ENCODE measurements at places on chromosomes 13 and 19.
A peak's percentile ranks its signal among the peaks of the same experiment; 100 is the strongest.

GRCh38 chr19:927780-928401, 2.1 kb downstream of the ARID3A start:
- DNase-seq, result no peak

DNA sequence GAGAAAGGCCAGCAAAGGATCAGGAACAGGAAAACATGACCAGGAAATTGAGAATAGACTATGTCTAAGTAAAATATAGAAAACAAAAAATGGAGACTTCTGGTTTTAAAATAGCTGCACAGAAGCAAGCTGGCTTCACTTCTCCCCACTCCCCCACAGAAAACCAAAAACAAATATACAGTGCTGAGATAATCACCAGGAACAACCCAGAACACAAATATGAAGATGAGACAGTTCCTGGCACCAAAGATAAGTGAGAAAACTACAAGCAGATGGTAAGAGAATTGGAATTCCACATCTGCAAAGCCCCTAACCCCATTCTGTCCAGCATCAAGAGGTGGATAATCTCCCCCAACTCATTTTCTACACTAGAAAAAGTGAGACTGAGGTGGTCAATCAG, 397.7 kb downstream of the SUCLA2 start:
- DNase-seq, result no peak

- DNase-seq, result no peak
These were observed 385.8 kb downstream of the KCNRG start for GRCh38 chr13:50401049-50401505.

DNA sequence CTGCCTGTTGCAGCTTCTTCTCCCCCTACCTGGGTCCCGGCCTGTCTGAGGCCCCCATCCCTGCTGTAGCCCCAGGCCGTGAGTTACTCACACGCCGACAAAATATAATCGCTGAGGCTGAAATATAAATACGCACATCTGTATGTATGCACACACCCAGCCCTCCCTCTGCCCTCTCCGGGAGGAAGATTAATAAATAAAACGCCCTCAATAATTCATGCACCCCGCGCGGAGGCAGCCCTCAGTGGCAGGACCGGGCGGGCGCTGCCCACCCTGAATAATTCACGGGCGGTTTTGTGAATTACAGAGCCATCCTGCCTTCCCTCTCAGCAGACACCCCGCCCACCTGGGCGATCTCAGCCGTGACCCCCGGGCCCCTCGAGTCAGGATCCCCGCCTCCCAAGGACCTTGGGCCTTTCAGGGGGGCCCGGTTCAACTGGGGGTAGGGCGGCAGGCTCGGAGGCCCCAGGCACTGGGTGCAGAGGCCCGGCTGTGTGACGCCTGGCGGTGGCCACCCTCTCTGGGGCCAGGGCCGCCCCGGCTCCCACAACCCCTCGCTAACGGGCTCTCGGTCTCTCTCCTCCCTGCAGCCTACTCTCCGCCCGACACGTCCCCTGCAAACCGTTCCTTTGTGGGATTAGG, 24.2 kb downstream of the SMIM24 start:
- no peak for DNase-seq

DNA sequence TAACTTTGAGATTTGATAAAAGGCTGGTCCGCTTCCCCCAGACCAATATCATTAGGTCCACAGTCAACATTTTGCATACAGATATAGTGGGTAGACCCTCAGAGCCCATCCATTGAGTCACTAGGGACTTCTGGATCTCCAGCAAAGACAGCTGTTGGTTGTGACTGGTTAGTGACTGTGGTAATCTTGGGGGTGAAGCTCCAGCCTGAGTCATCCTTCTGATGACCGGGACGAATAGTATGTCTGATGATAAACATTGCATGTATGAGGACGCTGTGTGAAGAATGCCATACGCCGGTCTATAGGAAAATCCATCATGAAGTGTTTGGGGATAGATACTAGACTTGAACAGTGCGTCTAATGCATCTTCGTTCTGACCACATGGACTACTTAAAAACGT, 307.0 kb downstream of the UQCRFS1 start:
- DNase-seq, result no peak

- no peak for DNase-seq
These were observed 129.3 kb upstream of the SPACA7 start for GRCh38 chr13:112246731-112247470.

DNA sequence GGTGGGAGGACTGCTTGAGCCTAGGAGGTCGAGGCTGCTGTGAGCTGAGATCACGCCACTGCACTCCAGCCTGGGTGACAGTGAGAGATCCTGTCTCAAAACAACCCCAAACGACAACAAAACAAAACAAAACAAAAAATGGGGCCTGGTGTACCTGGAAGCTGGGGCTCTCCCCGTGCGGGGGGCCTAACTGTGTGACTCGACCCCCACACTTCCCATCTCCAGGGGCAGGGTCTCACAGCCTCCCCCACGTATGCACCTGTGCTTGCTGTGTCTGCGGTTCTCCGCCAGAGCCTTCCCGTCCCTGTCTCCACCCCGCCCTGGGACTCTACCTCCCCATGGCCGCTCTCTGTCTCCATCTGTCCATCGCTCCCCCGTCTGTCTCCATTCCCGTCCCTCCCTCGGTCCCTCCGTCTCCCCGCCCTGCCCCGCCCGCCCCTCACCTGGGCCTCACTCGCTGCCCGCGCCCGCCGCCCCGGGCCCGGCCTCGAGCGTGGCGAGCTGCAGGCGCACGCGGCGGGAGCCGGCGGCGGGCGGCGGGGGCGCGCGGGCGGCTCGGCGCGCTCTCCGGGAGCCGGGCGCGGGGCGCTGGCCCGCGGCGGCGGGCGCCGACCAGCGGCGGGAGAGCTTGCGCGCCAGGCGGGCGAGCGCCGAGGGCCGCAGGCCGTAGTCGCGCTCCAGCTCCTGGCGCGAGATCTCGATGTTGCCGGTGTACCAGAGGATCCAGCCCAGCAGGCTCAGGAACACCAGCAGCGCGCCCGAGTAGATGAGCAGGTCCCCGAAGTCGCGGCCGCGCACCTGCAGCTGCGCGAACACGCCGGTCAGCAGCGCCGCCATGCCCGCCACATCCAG, 587 bp downstream of the TMEM238 start:
- no peak for DNase-seq

DNA sequence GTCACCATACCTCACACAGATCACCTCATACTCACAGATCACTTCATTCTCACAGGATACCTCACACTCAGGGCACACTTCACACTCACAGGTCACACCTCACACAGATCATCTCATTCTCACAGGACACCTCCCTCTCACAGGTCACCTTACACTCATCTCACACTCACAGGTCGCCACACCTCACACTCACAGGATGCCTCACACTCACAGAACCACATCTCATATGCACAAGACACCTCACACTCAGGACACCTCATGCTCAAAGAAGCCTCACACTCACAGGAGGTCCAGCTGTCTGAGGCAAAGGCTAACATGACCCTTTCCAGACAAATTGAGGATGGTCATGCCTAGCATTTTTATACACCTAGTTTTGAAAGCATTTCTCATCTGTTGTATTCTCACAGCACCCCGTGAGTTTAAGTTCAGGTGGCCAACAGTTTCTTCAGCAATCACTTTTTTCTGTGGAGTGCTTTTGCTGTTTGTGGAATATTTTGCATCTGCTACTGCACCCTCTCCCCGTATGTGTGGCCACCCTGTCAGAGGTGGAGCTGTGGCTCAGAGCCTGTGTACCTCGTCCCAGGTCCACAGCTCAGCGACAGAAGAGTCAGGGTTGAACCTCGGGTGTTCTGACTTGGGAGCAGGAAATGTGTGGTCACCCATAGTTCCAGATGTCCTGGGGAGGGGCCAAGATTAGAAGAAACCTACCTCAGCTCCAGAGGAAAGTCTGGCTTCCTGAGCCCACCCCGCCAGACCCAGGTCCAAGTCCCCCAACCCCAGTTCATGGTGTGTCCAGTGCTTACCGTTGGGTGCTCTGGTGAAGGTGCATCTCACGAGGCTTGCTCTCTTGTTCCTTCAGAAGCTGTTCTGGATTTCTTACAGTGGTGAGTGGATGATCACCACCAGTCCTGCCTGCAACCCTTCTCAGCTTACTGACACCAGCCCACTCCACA, 7.6 kb downstream of the F7 start:
- no peak for DNase-seq

GRCh38 chr13:112622375-112622774, 34.4 kb upstream of the TUBGCP3 start:
- DNase-seq, result no peak

DNA sequence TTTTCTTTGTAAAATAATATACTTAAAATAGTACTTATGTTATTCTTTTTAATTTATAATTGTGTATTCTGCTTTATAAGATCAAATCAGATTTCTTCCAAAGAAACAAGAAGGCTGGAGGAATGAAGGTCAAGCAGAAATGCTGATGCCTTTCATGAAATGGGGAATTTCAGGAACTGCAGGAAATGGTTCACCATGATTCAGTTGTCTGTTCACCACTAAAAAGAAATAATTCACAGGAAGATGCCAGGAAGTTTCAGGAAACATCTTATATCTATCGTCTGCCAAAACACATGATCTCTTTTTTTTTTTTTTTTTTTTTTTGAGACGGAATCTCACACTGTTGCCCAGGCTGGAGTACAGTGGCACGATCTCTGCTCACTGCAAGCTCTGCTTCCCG, 15.7 kb upstream of the SCEL start:
- DNase-seq, result no peak

- DNase-seq, result no peak
These were observed 109.4 kb downstream of the SACS start for GRCh38 chr13:23323946-23324709.

DNA sequence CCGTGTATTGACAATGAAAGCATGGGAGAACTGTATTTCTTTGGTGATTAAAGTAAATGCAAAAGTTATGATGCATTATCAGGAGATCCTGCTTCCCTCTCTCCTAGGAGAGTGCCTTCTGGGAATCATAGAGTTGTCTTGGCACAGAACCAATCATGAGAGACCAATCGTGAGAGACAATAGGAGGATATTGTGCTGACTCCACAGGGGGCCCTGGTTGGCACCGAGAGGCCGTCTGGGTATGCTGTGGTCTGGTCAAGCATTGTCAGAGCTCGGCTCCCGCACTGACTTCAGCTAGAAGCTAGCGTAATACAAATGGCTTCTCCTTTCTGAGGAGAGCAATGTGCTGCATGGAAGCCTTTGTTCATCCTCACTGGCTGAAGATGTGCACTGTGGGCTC, 131.5 kb upstream of the GJB6 start:
- DNase-seq, result no peak

DNA sequence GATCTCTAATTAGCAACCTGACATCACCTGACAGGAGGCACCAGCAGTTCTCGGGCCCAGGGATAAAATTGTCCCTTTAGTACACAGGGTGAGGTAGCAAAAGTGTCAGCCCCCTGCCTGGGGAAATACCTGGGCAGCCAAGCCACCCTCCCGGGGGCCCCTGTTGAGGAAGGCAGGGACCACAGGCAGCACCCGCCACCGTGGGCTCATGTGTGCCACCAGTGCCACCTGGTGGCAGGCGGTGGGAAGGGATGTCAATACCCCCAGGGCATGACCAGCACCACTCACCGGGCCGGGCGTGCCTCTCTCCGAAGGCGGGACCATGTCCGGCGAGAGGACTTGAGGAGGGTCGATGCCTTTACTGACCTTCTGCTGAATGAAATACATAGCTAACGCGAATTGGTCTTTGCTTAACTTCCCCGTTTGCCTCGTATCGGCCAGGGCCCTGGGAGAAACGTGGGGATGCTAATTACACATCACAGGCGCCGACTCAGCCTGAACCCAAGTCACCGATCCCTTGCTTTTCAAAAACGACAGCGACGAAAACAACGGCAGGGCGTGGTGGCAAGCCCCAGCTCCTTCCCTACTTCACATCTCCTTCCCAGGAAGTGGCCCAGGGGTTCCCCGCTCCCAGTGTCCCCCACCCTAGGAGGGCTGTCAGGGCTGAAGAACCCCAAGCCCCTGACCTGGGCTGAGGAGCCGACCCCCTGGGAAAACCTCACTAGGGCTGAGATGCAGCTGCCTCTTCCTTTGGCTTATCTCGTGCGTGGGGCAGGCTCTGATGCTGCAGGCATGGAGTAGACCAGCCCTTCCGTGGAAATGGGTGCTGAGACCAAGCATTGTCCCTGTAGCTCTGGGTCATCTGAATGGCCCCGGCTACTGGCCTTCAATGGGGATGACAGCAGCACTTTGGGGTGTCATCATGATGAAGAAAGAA, 53.8 kb downstream of the EPS15L1 start:
- DNase-seq, result peak; percentile 18

DNA sequence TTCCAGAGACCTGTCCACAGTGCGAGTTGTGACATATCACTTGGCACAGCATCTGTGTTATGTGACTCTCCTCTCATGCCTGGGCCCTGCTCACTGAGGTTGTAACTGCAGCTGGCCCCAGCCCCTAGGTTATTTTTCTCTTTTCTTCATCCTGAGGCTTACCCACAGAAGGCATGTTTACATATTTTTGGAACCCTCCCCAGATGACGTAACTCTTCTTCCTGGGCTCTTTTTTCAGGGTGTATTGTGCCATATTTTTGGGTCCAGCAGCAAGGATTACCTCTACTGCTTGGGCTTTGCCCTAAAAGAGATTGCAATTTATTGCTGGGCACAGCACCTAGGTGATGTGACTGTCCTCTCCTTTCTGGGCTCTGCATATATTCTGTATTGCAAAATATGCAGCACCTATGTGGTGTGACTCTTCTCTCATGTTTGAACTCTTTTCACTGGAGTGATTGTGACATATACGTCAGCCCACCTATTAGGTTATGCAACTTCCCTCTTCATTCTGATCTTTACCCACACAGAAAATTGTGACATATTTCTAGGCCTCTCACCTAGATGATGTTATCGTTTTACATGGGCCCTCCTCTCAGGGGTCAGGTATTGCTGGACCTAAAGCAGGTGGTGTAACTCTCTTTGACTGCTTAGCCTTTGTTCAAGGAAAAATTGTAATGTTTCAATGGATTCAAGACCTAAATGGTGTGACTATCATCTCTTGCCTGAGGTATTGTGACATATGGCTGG, 64.5 kb upstream of the ZNF724 start:
- DNase-seq, result no peak

GRCh38 chr19:51466723-51467122, 8.5 kb upstream of the SIGLEC8 start:
- DNase-seq, result no peak

GRCh38 chr13:52837850-52838249, 10.6 kb downstream of the PCDH8 start:
- DNase-seq, result no peak

DNA sequence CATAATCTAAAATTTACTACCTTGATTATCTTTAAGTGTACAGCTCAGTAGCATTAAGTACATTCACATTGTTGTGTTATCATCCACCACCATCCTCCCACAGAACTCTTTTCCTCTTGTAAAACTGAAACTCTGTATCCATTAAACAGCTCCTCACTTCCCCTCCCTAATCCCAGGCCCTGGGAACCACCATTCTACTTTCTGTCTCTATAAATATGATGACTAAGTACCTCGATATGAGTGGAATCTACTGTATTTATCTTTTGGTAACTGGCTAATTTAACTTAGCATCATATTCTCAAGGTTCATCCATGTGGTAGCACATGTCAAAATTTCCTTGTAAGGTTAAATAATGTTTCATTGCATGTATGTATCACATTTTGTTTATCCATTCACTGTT, 49.0 kb upstream of the POMP start:
- DNase-seq, result no peak

DNA sequence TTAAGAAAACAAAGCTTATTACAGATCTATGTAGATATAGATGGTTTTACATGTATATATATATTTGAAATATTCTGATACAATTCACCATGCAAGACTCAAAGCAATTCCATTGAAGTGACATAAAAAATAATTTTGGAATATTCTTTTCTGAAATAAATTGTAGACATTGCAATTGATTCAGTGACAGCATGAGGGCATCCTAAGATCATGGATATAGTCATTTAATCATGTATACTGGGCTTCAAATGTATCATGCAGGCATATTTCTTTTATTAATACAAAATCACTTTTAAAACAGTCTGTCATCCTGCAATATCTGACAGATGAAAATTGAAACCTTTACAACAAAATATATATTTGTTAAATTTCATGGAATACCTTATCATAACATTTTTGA, 286.7 kb upstream of the SLITRK6 start:
- DNase-seq, result no peak
